ENCODE measurements at places on chromosomes 11 and 22.
A peak's percentile ranks its signal among the peaks of the same experiment; 100 is the strongest.

GRCh38 chr11:72721689-72722049 is 30.5 kb downstream of the ARAP1 start:
- DNase-seq: peak; percentile 25

- DNase-seq: no peak
Observed at GRCh38 chr11:9609002-9609759, 35.7 kb downstream of the WEE1 start.

DNA sequence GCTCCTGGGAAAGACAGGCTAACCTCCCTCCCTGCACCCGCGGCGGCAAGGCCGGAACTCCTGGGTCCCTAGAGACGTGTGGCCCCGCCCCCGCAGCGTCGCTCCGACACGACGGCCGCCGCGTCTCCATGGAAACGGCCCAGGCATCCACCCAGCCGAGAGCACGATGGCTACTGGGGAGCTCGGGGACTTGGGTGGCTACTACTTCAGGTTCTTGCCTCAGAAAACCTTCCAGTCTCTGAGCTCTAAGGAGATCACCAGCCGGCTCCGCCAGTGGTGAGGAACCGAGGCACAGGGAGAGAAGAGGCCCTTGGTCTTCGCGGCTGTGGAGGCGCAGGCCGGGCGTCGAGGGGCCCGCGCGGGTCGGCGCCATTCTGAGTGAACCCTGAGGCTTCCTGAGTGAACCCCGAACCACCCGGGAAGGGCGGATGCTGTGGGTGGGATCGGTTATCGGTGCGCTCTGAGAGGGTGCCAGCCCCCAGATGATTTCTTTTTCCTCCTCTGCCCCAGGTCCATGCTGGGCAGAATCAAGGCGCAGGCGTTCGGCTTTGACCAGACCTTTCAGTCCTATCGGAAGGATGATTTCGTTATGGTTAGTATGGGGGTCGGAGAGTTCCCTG is at the start of gene CFAP300:
Gene CFAP300 (plus strand): TSS at position 133 of the 620 bp plus-strand sequence. CDS start 34 bp downstream, at position 167.
- peak; percentile 50 for DNase-seq

GRCh38 chr22:47434336-47435203 is 672.1 kb downstream of the TBC1D22A start:
- no peak for DNase-seq

DNA sequence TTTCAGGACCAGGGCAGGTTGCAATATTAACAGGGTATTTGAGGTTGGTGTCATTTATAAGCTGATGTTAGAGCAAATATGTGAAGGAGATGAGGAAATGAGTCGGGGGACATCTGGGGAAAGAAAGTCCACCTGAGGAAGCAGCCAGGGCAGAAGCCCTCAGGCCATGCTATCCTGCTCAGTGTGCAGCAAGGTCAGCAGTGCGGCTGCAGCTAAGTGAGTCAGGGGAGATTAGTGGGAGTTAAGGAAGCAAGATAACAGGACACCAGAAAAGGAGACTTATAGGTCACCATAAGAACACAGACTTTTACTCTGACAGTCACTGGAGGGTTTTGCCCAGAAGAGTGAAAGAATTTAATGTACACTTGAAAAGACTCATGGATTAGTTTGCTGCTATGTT is 468.9 kb downstream of the NTM start:
- peak; percentile 36 for DNase-seq

GRCh38 chr11:75244052-75244814 is 3.7 kb downstream of the TPBGL start:
- DNase-seq: no peak

- DNase-seq: peak; percentile 35
Observed at GRCh38 chr22:32478994-32479393, 4.4 kb downstream of the FBXO7 start.
